ENCODE measurements at places on chromosomes 3 and 15. TPM values are rescaled to one million over a fixed set of nuclear protein-coding genes. Genes with fewer than 3 reads are reported as not detected.

GRCh38 chr15:73800662-73801345, 47.7 kb upstream of the INSYN1 start:
- DNase-seq, result no peak

DNA sequence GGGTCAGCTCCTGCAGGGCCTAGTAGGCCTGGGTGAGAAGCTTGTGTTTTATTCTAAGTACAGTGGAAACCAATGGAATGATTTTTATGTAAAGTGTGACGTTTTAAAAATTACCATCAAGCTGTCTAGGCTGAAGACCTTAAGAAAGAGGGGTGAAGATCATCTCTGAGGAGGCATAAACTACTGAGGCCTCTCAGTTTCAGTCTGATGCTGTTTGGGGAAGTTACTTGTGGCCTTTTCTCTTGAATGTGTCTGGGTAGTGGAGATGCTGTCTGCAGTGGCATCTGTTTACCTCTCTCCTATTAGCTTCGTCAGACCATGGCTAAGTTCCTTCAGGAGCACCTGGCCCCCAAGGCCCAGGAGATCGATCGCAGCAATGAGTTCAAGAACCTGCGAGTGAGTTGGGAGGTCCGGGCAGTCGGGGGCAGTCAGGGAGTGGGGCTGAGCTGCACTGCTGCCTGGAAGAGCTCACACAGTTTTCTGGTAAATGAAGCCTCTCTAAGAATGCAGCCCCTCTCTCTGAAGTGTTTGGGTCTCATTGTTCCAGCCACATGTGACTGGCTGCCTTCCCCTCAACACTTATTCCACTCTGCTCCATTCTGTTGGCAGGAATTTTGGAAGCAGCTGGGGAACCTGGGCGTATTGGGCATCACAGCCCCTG, 1.9 kb downstream of the IVD start:
- DNase-seq, result no peak

GRCh38 chr3:167102071-167102470, 278.0 kb downstream of the ZBBX start:
- no peak for DNase-seq

DNA sequence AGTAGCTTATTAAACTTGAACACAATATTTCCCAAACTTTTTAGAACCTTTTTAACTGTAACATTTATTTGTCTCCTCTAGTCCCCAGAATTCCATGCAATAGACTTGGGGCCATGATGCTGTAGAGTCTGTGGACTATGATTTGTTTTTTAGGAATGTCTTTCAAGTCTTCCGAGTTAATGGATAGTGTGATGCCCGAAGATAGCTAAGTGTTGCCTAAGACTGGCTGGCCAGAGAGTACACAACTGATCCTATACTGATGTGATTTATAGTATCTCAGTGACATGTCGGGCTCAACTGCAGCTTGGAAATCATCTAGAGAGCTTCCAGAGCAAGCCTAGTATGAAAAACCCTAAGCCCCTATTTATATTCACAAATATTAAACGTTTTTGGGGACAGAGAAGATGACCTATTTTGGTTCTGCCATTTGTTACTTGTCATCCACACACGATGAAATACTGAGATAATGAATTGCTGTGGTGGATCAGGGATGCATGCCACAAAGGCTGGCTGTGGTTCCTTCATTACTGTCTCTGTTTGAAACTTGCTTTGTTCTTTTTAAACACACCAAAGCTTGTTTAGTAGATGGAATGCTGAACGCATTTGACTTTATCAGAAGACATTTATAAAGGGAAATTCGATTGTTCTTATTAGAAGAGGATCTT, 507.4 kb downstream of the TAFA4 start:
- DNase-seq, result no peak

DNA sequence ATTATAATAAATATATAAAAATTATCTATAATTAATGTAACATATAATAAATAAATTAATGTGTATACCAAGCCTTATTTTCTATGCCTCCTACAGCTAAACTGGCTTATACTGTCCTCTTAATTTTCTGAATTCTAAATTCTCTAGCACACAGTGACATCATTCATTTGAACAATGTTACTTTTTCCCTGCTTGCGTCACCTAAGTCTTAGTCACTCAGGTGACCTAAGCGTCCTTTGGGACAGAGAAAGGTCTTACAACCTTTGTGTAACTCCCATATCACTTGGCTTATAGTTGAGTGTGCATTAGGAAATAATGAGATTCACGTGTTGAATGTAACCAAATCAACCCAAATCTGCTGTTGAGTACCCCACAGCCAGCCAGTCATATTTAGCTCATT, 48.5 kb upstream of the KCNMB2 start:
- no peak for DNase-seq

The IL17RB gene
- 0.71 TPM for total RNA-seq

The SAMMSON gene
- not detected for total RNA-seq
